ENCODE measurements at places on chromosomes 2 and 18. TPM values are rescaled to one million over a fixed set of nuclear protein-coding genes. Genes with fewer than 3 reads are reported as not detected.

The RABL2A gene
- polyA plus RNA-seq, result 46.1 TPM

The PDK1 gene
- polyA plus RNA-seq, result 6.4 TPM

The RTP5 gene
- 30.2 TPM for polyA plus RNA-seq

The SP100 gene
- 8.2 TPM for polyA plus RNA-seq

The CAPN14 gene
- polyA plus RNA-seq, result 0.62 TPM

The CHST10 gene
- polyA plus RNA-seq, result 45.3 TPM

All from spinal cord (tissue), 10 donors.